Eye (tissue), 1 donor: ENCODE measurements at places on chromosomes 1 and 21.

GRCh38 chr1:25062621-25063255, 132.7 kb upstream of the RUNX3 start:
- no peak for DNase-seq

GRCh38 chr1:12152113-12152891, 14.5 kb upstream of the TNFRSF1B start:
- DNase-seq: no peak

- no peak for DNase-seq
Measured at GRCh38 chr1:244840219-244840794, 4.8 kb downstream of the COX20 start.

DNA sequence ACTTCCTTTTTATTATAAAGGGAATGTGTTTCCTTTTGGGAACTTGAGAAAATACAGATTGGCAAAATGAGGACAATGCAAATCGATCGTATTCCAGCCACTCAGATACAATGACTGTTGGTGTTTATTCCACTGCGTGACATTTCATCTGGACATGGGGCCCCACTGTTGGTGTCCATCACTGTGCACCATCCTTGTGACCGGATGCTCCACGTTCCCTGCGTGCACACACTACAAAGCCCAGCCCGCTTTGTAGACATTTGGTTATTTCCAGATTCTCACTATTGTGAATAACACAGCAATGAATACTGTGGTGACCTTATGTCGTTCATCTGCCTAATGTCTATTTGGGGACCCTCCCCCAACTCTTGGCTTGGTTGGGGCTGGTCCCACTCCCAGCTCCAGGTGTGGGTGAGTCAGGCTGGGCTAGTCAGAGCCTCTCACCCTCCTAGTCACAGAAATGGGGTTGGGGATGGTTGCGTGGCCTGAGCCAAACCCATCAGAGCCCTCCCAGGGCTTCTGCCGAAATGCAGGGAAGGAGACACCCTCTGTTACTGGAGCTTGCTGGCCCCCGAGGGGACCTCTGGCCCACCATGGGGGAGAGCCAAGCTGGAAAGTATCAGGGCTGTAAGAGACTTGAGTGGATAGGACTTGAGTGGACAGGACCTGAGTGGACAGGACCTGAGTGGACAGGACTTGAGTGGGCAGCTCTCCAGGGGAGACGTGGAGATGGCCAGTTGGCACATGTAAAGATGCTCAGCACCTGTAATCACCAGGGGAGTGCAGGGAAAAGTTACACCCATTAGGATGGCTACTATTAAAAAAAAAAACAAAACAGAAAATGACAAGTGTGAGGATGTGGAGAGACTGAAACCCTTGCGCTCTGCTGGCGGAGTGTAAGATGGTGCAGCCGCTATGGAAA, 57.1 kb upstream of the ADARB1 start:
- DNase-seq: no peak

GRCh38 chr1:32172621-32173245, 6.7 kb upstream of the TXLNA start:
- no peak for DNase-seq

GRCh38 chr1:210669951-210670350, 341.2 kb downstream of the HHAT start:
- DNase-seq: no peak
